ENCODE measurements at places on chromosomes 4 and X.

- no peak for DNase-seq
Measured at GRCh38 chrX:122187069-122187713, 996.9 kb upstream of the GRIA3 start.

DNA sequence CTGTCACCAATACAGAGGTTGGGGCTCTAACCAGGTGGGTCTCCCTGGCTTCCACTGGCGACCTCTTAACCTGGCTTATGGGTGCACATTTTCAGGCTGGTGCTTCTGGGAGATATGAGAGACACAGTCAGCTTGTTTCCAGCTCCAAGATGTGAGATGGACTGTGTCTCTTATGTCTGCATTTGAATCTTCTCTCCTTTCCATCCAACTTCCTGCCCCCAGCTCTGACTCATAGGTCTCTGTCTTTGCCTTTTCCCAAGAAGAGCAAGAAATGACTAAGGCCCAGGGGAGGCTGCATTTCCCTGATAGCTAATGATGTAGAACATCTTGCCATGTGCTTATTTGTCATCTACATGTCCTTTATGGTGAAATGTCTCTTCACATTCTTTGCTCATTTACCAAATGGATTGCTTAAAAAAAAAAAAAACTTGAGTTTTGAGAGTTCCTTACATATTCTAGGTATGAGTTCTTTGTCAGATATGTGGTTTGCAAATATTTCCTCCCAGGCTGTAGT is 3.2 kb upstream of the UXT start:
- no peak for DNase-seq

DNA sequence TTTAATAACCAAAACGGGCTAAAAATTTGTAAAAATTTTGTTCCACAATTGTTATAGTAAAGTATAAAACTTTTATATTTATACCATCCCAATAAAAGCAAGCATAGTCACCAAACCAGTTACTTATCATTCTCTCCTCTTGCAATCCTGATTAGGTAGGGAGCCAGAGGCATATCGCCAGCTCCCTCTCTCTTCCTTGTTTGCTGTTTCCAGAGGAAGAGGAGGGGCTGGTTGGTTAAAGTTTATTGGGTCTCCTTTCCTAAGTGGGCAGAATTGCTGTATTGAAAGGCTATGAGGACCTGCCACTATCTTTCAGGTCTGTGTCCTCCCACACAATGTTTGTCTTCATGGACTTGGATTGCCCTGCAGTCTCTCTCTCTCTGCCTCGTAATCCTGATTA is 29.6 kb upstream of the BBS12 start:
- DNase-seq = no peak

- no peak for DNase-seq
Measured at GRCh38 chr4:147714575-147715401, 17.1 kb upstream of the ARHGAP10 start.

DNA sequence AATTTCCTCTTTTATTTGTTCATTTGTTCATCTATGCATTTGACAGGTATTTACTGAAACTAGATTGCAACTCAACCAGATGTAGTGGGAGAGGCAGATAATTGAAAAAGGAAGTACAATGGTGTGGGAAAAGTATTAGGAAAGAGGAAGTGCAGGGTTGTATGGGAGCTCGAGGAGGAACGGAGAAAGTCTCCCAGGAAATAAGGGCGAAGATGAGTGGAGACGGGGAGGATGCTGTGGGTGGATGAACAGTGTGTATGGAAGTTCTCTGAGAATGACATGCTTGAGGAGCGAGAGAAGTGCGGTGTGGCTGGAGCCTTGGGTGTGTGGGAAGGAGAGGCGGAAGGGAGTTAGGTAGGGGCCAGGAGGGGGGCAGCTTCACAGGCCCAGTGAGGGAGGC is 87.5 kb upstream of the DHX15 start:
- no peak for DNase-seq

GRCh38 chr4:109953556-109953955 is 40.9 kb downstream of the EGF start:
- no peak for DNase-seq

GRCh38 chrX:9465380-9466123 is 694 bp downstream of the TBL1X start:
- peak; percentile 20 for DNase-seq

DNA sequence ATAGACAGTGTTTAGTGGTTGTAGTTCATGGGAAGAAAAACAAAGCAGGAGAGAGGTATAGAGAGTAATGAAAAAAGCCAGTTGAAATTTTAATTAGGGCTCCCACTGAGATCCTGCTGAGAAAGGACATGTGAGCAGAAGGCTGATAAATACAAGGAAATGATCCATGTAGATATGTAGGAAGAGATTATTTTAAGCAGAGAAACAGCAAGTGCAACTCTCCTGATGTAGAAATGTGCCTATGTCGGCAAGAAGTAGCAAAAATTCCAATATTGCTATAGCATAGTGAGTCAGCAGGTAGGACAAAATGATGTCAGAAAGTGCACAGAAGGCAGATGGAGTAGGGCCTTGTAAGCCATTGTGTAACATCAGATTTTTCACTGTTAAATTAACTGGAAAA is 1027.3 kb downstream of the PCDH18 start:
- DNase-seq = no peak

DNA sequence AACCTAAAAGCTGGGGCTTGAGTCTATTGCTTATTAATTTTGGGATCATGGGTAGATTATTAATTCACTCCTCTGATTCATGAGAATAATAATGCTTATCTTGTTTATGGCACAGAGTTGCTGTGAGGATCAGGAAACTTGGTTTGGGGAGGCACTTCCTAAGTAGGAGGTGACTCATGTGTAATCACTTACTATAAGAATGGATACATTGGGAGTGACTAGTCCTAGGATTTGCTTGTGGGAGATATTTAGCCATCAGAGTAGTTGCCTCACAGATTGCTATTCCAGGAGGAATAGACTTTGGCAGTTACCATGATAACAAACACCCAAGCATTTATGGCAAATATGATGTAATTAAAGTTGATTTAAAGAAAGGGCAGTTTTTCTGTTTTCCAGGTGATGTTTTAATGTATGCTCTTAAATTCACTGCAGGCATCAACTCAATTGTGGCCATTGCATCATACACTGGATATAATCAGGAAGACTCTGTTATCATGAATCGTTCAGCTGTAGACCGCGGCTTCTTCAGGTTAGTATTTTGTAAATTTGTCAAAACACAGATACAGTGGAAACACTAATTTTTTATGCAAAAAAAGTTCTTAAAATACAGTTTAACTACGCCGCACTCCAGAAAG is 41.9 kb downstream of the POLR2B start:
- DNase-seq = no peak

- no peak for DNase-seq
Measured at GRCh38 chr4:128587382-128587781, 222.1 kb upstream of the JADE1 start.

- peak; percentile 58 for DNase-seq
Measured at GRCh38 chr4:127965803-127966175, 583 bp downstream of the ABHD18 start.

GRCh38 chr4:166252487-166253402 is 379.7 kb downstream of the TLL1 start:
- no peak for DNase-seq

- DNase-seq = no peak
Measured at GRCh38 chrX:138858438-138858837, 146.9 kb upstream of the FGF13 start.

GRCh38 chr4:184421533-184422155 is 52.7 kb downstream of the IRF2 start:
- no peak for DNase-seq

DNA sequence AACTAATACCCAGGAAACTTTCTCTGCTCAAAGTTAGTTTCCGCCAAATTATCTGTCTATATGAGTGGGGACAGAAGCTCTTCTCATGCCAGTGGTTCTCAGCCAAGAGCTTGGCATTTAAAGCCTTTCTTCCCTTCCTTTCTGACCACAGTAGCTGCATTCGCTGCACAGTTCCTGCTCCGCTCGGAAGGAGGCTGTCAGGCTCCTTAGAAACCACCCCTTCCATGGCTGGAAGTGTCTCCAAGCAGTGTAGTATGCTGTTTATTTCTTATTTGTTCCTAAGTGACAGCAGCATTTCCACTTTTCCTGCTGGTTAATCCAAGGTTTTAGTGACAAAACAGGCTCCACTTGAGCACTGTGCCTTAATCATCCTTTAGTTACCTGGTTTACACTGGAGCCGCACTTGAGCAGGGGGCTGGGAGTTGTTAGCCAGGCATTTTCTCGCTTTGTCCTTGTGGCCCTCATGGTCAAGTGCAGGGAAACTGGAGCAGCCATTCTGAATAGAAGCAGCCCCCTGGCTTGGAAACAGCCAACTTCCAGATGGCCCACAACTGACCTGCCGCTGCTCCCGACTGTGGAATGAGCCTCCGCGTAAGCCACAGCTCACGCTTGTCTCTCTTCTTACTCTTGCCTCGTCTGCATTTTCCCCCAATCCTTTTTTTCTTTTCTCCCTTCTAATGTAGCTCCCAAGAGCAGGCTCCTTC is 739.4 kb upstream of the TENM3 start:
- DNase-seq = no peak

DNA sequence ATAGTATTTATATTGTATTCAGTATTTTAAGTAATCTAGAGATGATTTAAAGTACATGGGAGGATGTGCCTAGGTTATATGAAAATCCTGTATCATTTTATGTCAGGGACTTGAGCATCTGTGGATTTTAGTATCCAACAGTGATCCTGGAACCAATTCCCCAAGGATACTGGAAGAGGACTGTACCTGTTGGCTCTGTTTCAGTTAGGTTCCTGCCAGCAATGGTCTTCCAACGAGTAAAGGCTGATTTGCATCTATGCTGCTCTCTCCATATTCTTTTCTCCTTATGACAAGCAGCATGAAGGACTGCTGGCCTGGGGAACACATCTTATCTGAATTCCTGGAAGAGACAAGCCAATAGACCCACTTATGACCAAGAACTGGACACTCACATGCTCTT is 34.9 kb downstream of the ASB9 start:
- no peak for DNase-seq

GRCh38 chrX:121479406-121479805 is 432.0 kb downstream of the GLUD2 start:
- no peak for DNase-seq

GRCh38 chrX:29023207-29023606 is 436.0 kb downstream of the IL1RAPL1 start:
- DNase-seq = no peak

DNA sequence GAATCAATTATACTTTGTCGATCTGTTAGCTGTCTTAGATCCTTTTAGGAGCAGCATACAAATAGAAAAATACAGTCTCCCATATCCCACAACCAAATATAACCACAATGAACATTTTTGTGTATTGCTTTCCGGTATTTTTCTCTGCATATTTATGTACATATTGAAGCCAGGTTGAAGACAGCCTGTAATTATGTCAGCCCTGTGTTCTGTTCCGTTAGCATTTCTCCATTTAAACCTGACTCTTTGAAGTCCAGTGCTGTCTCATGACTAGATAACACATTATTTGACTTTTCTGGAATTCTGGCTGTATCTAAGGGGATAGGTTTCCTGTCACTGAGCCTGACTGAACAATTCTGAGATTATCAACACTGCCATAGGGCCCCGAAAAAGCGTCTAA is 4.0 kb upstream of the SLC34A2 start:
- no peak for DNase-seq

DNA sequence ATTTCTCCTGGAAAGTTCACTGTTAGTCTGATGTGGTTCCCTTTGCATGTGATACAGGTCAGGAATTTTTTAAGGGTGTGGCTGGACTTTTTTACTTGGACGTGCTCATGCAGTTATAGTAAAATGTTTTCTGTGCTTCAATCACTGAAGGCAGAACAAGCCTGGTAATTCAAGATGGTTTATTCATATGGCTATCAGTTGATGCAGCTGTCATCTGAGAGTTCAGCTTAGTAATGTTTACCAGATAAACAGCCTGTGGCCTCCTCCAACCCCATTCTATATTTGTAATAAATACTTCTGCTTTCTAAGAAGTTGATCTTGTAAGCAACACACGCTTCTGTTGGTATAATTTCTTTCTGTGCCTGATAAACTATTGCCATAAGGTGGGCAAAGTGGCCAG is 2105.9 kb downstream of the ARAP2 start:
- no peak for DNase-seq

DNA sequence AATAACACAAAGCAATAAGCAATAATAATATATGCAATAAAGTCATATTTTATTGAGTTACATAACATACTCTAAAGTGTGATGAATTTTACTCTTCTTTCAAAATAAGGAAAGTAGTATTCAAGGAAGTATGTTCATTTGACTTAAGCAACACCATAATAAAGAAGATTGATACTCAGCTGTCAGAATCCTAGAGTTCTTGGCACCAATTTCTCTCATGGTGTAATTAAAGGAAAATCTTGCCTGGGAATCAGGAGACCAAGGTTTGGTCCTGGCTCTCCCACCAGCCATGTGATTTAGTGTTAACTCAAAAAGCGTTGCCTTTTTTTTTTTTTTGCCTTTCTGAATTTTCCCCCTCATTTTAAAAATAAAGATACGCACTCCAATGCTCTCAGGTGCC is 17.1 kb downstream of the MYOZ2 start:
- DNase-seq = no peak

GRCh38 chr4:183638436-183638835 is 20.5 kb downstream of the RWDD4 start:
- no peak for DNase-seq

- no peak for DNase-seq
Measured at GRCh38 chrX:110745288-110745687, 50.3 kb downstream of the CHRDL1 start.

DNA sequence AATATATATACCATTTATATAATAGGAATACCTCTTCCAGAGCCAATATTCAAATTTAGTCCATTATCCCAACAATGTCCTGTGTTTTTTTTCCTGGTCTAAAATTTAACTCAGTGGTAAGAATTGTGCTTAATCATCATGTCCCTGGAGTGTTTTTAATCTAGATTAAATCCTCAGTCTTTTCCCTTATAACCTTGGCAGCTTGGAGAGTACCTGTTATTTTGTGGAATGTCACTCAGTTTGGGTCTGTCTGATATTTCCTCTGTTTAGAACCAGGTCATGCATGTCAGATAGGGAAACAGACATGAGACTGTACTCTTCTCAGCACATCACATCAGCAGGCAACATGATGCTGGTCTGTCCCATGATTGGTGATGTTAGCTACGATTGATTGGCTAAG is 96.6 kb downstream of the HPGD start:
- DNase-seq = no peak

- DNase-seq = no peak
Measured at GRCh38 chrX:103624111-103624510, 4.7 kb upstream of the TCEAL1 start.

DNA sequence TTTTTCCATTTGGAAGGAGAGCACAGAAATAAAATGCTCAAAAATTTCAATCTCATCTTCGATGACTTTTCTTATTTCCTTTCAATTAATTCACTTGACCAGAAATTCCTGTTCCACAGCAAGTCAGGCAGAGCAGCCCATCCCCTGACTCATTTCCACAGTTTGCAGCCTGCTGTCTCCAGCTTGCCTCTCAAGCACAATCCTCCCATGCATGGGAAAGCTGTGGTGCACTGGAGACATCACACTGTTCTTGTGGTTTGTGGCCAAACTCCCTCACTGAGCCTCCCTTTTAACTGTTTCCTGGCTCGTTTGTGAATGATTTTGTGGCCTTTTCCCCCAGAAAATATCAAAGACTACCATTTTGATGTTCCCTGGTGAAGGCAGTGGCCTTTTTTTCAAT is 114.0 kb upstream of the ENPEP start:
- no peak for DNase-seq

GRCh38 chrX:9370893-9371292 is 94.0 kb upstream of the TBL1X start:
- DNase-seq = no peak

GRCh38 chr4:73343432-73343831 is 60.7 kb upstream of the ALB start:
- no peak for DNase-seq

- no peak for DNase-seq
Measured at GRCh38 chrX:103012945-103013344, 51.0 kb downstream of the BEX1 start.

Data from activated gamma-delta T cell treated with anti-CD3 and anti-CD28 coated beads, Interleukin-2, amount 50 U/mL, for 16 hours (primary cell).